ENCODE measurements at places on chromosomes 4 and X.
A peak's percentile ranks its signal among the peaks of the same experiment; 100 is the strongest.

DNA sequence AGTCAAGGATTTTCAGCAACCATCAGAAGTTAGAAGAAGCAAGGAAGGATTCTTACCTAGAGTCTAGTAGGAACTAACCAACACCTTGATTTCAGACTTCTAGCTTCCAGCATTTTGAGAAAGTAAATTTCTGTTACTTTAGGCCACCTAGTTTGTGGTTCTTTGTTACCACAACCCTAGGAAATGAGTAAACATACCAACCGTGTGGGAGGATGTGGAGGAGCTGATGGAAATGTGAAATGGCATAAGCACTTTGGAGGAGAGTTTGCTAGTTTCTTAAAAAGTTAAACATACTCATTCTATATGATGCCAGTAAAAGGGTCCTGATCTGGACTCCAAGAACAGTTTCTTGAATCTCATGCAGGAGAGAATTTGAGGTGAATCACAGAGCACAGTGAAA, 679.4 kb downstream of the PDHA2 start:
- DNase-seq: no peak

DNA sequence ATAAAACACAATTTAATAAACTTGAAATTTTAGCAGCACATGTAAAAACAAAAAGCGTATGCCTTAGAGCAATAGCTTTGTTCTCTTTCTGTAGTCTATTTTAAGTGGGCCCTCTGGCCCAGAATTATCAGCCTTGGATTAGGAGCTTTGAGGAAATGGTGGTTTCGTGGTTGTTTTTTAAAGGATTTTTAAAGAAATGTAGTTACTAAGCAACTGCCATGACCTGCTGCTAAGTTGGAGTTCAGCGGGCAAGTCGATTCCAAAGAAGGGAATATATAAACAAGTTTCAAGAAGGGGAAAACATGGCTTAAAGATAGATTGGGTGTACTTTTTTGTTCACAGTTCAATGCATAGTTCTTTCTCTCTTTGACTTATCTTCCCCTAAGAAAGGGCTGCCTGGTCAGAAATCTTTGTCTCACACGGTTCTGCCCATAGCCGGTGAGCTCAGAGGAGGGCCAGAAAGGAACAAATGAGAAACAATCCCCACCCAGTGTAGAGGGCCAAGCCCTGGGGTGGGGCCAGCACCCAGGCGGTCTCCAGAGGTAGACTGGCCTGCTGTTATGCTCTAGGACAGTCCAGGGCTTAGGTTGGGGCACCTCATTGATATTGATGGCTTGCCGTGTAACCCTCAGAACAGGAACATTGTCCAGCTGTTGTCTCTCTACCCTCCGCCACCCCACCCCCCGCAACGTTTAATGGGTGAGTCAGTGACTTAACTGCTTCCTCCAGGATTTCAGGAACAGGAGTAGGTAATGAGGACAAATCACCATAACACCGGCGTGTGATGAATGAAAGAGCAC, 32.5 kb downstream of the DLG3 start:
- DNase-seq: no peak

DNA sequence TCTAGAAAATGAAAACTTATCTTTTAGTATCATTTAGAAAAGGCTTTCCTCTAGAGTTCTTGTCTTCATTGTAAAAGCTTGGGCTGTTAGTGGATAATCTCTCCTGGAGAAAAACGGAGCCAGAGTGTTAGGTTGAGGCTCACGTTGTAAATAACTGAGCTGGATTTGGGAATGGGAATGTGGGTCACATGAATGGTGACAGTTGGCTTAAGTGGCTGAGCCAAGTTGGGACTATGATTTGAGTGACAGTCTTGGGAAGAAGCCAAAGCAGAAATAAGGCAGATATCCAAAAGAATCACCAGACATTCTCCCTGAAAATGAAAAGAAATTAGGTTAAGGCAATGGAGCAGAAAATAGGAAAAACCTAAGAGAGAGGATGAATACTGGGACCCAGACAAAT, 33.6 kb upstream of the PDGFC start:
- no peak for DNase-seq

DNA sequence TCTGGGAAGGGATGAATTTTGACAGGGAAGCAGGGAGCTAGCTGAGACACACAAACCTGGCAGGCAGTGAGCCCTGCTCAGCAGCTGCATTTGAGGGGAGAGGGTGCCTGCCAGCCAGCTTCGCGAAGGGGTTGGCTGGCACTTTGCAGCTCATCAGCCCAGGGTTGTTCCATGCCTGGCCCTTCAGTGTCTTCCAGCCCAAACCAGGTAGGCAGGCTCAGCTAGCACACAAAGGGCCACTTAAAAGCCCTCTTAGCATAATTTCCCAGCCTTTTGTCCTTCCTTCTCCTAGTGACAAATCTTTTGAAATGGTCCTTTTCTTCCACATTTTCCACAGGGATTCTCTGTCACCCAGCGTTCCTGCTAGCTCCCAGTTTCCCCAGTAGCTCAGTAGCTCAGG, 4.3 kb upstream of the FRMPD3 start:
- no peak for DNase-seq

- no peak for DNase-seq
Measured at GRCh38 chr4:38243388-38244053, 283.3 kb downstream of the PTTG2 start.

DNA sequence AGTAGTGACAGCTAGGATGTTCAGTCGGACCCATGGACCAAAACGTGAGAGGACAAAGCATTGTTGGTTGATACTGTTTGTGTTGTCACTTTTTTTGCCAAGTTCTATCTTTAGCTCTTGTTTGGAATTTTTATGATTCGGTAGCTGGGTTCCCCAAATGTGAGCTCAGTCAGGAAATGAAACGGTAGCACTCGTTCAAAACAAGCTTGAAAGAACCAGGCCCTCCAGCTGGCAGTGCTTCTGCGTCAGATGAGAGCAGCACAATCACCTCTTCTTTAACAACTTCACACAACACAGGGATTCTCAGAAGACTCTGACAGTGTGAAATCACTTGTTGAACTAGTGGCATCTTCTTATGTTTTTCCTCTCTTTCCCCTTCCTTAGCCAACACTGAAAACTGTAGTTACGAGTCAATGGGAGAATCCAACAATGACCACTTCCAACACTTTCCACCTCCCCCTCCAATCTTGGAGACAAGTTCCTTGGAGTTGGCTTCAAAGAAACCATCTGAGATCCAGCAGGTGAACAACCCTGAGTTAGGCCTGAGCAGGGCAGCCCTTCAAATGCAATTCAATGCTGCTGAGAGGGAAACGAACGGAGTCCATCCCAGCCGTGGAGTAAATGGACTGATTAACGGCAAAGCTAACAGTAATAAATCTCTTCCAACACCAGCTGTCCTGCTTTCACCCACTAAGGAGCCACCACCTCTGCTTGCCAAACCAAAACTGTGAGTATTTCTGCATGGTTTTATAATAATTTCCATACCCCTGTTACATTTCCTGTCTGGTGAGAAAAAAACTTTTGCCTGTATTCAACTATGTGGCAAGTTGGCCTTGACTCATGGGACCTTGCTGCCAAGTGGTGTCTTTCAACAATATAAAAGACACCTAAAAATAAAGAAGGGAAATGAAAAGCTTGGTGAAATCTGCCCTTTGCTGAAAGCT, 214.6 kb downstream of the PALLD start:
- no peak for DNase-seq

- DNase-seq: no peak
Measured at GRCh38 chr4:88178626-88179231, 20.3 kb upstream of the ABCG2 start.

GRCh38 chr4:169418846-169419245, 148.1 kb upstream of the SH3RF1 start:
- no peak for DNase-seq

DNA sequence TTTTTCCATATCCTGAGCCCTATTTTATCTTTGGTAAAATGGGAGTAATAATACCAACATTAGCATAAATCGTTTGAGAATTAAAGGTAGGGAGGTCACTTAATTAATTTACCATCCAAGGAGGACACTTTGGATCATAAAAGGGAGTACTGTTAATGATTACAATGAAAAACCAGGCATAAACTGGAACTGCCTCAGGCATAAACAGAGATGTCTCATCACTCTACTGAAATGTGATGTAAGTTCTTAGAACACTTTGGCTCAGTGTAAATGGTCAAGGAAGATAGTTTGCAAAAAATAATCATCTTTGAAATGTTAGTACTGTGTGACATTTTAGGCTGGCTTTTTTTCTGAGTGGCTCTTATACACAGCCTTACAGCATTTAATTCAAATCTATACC, 268.7 kb downstream of the SLC39A8 start:
- DNase-seq: no peak

GRCh38 chr4:89109841-89110540, 1.3 kb upstream of the TIGD2 start:
- no peak for DNase-seq

- DNase-seq: no peak
Measured at GRCh38 chr4:47510506-47511143, 25.6 kb downstream of the ATP10D start.

- DNase-seq: peak; percentile 17
Measured at GRCh38 chrX:100316987-100317386, 93.1 kb downstream of the PCDH19 start.

DNA sequence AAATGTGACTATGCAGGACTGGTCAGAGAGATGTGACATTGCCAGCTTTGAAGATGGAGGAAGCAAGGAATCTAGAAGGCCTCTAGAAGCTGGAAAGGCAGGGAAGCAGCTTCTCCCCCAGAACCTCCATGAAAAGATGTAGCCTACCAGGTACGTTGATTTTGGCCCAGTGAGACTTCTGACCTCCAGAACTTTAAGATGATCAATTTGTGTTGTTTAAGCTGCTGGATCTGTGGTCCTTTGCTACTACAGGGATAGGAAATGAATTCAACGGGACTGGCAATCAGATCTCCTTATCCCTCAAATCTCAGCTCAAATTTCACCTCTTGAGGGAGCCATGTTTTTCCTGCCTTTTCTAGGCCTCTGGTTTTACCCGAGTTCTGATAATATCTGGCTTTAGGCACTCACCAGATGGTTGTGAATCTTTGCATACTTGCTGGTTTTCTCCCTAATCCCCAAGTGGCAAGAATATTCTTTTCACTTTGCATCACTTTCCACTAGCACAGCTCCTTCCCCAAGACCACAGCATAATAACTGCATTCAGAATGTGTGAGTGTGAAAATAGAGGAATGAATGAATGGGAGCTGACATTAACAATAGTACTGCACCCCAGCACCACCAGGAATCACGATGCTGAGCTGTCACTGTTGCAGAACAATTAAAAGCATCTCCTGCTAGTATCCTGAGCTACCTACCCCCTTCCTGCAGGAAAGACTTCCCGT, 25.5 kb upstream of the TMSB4X start:
- DNase-seq: peak; percentile 51

DNA sequence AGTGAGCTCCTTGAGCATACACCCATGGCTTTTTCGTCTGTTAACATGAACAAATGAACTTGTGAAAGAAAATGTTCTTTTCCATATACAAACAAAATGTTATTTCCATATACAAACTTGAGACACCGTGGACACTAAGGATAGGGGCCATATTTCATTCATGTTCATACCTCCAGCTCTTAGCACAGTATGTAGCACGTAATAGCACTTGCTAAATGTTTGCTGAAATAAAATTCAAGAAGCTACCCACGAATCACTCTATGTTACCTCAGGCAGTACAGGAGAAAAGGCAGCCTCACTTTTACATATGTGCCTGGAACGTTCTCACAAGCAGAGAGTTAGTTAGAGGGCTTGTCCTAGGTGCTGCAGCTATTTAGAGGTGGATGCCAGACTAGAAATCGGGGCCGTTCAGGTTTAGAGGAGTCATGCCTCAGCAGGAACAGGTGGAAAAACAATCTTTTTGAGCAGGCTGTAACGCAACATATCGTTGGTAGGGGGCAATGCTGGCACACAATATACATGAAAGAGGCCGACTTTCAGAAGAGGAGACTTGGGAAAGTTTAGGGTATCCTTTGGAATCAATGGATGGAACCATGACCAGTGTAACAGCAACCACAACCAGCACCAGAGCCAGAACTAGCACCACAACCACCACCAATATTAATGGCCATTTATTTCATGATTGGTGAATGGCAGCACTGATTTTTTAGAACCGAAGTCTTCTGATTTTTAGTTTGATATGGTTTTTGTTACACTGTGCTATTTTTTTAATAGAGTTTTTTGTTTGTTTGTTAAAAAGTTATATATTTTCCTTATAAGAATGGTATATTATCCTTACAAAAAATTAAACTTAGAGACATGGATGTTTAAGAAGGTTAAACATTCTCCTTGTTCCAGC, 14.8 kb upstream of the PAQR3 start:
- no peak for DNase-seq

- no peak for DNase-seq
Measured at GRCh38 chr4:71595576-71596108, 188.2 kb downstream of the GC start.

- no peak for DNase-seq
Measured at GRCh38 chrX:95058815-95059214, 1384.8 kb downstream of the FAM133A start.

GRCh38 chrX:2348211-2348610, 152.6 kb downstream of the DHRSX start:
- DNase-seq: no peak

GRCh38 chr4:33302321-33302720, 2582.2 kb downstream of the PCDH7 start:
- no peak for DNase-seq

- no peak for DNase-seq
Measured at GRCh38 chr4:189807031-189807430, 133.6 kb upstream of the FRG1 start.

DNA sequence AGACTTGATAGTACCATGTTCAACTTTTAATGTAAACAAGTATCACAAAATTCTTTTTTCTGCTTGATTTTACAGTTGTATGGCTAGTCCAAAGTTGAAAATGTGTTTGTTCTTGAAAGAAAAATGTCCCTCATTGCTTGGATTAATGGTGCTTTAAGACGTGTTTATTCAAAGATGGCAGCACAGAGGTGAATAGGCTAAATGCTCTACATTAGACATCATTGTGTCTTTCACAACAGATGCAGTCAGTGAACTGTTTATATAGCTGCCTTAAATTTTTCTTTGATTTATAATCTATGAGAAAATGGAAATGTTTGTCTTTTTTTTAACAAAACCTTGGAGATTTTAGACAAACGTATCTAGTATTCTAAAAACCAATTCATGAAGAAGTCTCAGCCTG, 137.3 kb downstream of the BMPR1B start:
- no peak for DNase-seq

DNA sequence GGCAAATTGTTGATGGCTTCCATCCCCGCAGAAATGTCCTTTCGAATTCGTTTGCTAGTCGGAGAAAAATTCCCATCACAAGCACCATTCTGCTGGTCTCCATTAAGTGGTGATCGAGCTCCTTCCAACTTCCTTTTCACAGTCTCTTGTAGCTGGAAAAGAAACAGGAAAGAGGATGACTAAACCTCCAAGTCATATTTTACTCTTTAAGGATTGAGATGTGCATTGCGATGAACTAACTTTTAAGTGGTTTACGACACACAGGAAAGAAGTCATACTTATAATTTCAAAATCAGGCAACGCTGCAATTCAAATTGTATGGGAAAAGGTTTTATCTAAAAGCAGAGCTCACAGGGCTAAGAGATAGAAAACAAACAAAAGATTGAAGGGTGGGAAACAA, 225.2 kb downstream of the MGST2 start:
- peak; percentile 52 for DNase-seq

- no peak for DNase-seq
Measured at GRCh38 chrX:110037178-110037577, 34.3 kb downstream of the TMEM164 start.

GRCh38 chr4:27947302-27947701, 1086.7 kb downstream of the STIM2 start:
- DNase-seq: no peak

- DNase-seq: no peak
Measured at GRCh38 chr4:80096175-80096850, 23.3 kb upstream of the ANTXR2 start.
